GM18507 (cell line): ENCODE measurements at places on chromosomes 7 and 10.

DNA sequence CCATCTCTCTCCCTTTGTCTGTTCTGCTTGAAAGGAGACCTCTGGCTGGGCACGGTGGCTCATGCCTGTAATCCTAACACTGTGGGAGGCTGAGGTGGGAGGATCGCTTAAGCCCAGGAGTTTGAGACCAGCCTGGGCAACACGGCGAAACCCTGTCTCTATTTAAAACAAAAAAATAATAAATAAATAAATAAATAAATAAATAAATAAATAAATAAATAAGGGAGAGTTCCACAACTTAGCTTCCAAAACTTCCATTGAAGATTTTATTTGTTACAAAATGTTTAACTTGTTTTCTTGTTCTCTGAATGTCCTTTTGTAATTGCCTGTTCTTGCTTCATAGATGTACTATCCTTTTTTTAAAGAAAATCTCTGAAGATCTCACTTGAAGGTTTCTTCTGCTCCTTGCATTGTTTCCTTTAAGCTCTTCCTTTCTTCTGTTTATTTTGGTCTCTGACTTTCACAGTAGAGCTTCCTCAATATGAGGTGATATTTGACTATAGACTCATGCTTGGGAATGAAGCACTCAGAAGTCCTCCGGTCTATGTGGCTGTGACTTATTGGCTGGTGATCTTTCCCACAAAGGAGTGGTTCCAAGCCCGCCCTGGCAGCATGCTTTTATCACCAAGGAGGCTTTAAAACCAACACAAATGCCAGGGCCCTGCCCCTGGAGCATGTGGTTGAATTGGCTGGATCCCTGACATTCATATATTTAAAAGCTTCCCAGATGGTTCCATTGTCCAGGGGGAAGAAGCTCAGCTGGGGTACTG lies 18.1 kb upstream of the NPTX2 start:
- no peak for DNase-seq

DNA sequence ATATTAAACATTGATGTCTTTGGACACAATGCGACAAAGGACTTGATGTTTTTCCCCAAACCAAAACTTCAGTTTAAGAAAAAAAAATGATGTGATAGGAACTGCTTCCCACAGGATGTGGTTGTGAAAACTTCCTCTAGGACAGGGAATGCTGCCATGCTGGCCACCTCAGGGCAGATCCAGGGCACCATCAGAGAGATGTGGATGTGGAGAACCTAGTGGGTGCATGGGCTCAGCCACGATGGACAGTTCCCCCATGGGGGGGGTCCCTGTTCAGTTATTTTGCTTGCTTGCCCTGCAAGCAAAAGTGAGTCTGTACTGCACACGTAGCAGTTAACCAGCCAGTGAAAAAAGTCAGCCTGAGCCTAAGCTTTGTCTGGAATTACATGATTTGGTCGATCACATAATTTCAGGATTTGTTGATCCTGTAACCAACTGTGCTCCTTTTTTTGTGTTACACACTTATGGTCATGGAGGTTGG lies 36.3 kb downstream of the LAMB4 start:
- DNase-seq: no peak

DNA sequence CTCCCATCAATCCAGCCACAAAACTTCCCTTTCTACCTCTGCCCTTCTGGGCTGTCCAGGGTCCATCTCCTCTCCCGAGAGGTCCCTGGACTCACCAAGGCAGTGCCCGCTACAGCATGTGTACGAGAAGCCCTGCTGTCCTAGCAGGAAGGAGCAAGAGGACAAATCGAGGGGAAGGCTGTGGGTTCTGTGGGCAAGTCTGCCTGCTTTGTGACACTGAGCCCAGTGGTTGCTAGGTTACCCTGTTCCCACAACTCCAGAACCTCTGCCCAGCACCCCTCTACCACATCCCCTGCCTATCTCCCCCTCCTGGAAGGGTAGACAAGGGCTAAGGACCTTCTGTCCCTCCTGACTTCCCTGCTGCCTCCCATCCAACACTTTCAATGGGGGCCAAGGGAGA lies at the start of gene TBATA:
TBATA (minus strand) TSS at position 188 of the 400 bp plus-strand sequence. CDS start 1,998 bp downstream, outside the sequence.
- DNase-seq: no peak

DNA sequence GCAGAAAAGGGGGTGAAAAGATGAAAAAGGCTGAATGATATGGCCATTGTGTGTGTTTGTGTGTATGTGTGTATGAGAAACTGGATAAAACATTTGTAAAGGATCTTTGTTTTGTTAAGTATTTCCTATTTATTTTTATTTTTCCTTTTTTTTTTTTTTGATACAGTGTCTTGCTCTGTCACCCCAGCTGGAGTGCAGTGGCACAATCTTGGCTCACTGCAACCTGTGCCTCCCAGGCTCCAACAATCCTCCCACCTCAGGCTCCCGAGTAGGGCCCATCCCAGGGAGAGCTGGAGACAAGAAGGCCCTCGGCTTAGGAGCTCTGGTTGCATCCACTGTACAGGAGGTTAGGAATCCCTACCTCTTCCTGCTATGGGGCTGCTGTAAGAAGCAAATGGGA lies 6.9 kb upstream of the CALML5 start:
- no peak for DNase-seq

DNA sequence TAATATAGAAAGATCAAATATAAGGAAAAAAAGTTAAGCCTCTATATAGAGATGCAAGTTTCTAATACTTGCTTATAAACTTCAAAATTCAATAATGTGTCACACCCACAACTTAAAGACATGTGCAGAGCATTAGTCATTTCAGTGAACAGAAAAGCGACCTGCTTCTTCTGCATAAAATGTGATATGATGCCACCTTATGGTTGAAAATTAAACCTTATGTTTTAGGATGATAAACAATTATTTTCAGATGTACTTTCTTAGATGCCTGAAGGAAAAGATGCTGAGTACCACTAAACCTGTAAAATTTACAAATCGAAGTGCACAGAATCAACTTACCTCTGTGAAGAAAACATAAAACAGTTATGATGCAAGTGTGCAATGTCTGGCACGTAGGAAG lies 96.0 kb downstream of the MTERF1 start:
- DNase-seq: no peak

DNA sequence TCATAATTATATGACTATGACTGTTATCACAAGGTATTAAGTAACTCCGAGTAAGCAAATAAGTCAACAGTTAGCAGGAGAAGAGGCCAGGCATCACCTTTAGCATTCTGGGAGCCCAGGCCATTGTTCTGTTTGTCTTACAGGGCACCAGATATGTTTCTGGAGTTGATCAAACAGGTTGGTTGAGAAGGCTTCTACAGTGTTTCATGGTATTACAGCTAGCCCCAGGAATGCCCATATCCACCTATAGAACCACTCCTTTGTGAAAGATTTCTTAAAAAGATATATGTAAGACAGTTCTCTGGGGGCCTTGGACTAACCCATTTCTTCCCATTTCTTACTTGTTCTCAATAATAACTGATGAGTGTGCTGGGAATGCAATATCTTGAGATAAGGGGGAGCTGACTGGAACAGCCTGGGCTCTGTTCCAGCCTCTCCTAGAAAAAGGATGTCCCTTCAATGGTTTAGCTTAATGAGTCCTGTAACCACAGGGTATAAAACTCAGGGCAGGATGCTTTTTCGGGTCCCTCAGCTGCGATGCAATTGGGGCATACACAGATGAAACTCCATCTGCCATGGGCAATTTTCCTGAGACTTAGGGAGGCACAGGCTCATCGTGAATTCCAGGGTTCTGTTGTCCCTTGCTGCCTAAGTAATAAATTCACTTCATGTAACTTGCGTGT lies 286.4 kb downstream of the BAMBI start:
- DNase-seq: no peak

DNA sequence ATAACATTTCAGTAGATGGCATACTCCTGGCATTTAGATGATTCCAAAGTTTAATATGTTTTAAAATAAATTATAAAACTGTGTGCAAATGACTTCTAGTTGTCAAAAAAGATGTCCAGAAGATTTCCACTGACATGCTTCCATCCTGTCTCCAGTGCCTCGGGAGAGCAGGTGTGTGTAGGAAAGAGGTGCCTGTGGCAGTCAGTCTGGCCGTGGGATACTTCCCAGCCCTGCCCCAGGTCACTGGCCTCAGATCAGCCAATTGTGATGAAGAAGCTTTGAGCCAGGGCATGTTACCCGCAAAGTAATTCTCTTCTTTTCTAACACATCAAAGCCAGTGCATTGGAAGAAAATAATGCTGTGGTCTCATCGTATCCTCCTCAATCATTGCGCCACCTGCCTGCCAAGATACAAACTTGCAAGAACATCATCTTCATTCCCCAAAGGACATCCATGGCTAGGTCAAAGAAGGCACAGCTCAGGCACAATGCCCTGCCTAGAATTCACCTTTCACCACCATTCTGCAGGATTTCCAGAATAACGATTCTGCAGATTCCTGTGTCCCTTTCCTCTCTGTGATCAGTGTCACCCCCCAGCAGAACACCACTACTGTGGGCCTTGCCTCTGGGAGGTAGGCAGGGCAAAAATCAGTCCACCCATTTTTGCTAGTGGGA lies 6.3 kb upstream of the KCNMA1 start:
- DNase-seq: no peak

DNA sequence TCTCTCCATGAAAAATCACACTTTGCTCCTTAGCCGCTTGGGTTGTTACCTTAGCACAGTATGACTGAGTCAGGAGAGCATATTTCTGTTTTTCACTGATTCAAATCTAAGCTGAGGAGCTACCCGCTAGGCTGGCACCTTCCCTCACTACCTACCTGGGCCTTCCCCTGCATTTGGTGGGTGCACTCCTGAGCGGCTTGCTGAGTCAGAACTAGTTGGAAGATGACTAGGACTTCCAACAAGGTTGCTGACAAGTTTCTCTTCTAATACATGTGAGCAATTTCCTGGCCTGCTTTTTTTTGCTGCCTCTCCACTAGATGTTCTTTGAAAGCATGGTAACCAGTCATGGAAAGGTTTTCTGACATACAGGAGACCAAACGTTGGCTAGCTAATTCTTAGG lies 43.8 kb upstream of the SEC61G start:
- no peak for DNase-seq

GRCh38 chr10:103983367-103983911 lies 16.5 kb downstream of the SLK start:
- no peak for DNase-seq

DNA sequence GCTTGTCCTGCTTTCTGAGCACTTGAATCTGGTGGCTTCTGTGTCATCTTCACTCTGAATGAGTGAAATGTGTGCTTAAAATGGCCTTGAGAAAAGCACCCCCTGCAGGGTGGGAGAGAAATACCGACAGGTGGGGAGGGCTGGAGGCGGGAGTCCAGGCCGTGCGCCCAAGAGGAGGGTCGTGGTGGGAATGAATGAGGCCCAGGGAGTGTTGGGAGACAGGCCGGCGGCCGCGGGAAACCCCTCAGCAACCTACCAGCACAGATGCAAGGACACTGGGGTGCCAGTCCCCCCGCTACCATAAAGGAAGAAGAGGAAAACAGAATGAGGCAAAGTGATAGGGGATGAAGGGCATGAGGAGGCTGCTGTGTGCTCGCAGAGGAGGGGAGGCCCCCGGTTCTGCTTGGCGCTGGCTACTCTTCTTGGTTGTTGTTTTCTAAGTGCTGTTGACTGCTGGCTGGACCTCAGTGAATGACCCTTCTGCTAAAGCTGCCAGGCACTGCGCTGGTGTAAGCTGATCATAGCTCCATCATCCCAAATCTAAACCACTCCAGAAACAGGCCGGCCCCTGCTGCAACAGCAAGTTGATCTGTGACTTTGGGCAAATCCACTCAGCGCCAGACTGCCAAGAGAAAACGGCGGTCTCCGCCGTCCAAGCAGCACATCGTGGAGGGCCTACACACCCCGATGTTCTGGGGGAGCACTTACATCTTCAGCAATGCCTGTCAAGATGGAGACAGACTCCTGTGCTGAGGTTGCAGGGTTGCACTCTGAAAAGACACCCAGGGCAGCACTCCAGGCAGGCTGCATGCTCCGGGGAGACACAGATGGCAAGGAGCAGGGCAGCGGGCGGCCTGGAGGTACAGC lies 378.5 kb downstream of the DNAJB6 start:
- DNase-seq: no peak

DNA sequence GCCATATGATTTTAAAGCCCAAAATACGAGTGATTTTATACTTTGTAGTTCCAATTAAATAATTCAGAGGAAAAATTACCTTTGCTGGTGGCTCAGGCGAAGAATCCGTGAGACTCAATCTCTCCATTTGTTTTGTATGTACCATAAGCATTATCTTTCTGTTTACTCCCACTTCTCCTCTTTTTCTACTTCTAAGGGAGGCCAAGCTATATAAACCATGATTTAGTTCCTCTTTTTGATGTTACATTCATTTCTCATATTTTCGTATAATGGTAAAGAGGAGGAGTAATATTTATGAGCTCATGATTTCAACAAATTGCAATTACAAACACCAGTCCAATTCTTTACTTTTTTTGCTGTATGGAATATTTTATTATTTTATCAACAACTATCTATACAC lies 50.6 kb upstream of the TES start:
- DNase-seq: no peak

DNA sequence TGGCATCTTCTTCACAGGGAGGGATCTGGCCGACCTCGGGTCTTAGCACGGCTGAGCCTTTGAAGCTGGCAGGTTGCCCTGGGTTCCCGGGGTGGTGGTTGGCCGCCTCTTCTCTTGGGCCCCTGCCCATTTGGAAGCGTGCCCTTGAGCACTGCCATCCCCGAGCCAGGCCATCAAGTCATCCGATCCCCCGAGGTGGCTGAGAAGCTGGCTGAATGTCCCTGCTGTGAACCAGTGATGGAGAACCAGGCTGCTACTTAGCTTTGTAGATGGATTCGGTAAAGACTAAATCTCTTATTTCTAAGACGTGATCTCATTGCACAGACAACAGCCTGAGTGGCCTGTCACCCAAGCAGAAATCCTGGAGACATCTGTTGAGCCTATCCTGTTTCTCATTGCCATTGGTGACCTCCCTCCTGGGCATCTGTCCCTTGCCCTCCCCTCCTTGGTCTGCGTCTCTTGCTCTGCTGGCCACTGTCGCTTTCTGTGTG lies 74.3 kb downstream of the GRK5 start:
- DNase-seq: no peak

GRCh38 chr10:132600416-132600815 lies 62.8 kb downstream of the INPP5A start:
- DNase-seq: no peak

- DNase-seq: no peak
These were observed 573.9 kb downstream of the GATA3 start for GRCh38 chr10:8628351-8628750.

GRCh38 chr10:30847642-30848041 lies 184.0 kb downstream of the ZNF438 start:
- DNase-seq: no peak

DNA sequence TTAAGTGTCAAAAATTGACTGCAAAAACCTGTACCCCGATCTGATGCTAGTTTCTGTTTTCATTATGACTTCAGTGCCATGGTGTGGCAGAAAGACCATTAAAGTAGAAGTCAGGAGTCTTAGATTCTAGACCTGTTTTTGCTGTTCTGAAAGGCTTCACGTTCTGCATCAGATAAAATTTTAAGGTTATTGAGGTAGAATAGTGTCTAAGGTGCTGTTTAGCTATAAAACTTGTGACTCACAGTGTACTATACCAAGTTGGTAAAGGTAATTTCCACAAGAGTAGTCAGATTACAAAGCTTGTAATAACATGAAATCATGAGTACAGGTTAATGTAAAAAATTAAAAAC lies 38.6 kb downstream of the ZNRF2 start:
- no peak for DNase-seq
